ENCODE measurements at places on chromosomes 3 and 15.

DNA sequence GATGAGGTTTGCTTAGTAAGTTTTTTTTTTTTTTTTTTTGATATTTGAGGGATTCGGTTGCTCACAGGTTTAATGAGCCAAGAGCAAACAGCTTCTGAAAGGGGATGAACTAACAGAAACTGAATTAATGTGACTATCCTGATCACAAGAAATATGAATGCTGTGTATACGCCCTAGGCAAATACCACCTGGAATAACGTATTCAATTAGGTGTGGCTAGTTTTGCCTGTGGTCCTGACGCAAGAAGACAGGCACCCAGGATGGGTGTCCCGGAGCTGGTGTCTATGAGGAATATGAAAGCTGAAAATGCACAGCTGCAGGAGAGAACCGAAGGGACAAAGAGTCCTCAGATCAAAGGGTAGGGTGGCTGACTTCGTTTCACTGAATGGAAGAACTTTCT lies 14.6 kb downstream of the LSG1 start:
- no peak for DNase-seq

DNA sequence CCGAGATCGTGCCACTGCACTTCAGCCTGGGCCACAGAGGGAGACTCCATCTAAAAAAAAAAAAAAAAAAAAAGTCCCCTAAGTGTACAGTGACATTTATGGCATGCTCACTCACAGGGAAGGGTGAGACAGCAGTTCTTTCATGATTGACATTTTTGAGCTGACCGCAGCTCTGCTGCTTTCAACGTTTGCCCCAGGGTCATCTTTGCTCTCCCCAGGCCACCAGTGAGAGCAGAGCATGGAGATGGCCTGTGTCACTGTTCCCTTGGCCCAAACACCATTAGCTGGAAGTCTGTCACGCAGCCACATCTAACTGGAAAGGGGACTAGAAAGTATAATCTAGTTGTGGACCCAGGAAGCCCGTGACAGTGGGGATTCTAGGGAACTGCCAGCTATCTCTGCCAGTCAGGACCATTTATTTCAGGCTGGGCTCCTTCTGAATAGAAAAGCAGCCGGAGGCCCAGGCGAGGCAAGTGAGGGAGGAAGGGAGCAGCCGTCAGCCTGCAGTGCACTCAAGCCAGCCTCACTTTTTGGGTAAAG lies 193.4 kb upstream of the HES1 start:
- no peak for DNase-seq

DNA sequence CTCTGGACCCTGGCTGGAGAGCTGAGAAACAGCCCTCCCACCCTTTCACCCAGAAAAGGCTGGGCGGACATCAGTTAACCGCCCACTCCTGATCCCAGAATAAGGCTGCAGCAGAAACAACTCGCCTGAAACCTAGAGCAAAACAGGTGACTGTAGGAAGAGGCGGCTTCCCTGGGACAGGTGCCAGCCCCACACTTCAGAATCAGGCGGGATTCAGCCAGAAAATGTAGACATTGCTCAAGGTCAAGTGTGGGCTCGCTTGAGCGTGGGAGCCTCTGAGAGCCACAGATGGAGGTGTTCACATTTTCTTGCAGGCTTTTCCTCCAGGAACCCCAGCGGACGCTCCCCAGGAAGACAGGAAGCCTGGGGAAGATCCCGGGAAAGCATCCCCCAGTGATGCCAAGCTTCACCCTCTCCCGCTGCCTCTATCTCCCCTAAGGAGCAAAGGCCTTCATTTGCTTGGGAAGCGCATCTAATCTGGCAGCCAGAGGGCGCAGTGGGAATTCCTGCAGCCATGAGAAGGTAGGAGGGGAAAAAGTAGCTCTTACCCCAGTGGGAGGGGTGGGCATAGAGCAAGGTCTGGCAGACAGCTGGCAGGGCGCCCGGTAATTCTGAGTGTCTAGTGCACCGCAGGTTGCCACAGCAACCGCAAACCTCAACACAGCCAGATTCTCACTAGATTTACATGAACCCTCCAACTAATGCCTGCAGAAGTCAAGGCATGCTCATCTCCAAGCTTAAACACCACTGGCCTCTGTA lies 77.7 kb downstream of the OCA2 start:
- DNase-seq: no peak

DNA sequence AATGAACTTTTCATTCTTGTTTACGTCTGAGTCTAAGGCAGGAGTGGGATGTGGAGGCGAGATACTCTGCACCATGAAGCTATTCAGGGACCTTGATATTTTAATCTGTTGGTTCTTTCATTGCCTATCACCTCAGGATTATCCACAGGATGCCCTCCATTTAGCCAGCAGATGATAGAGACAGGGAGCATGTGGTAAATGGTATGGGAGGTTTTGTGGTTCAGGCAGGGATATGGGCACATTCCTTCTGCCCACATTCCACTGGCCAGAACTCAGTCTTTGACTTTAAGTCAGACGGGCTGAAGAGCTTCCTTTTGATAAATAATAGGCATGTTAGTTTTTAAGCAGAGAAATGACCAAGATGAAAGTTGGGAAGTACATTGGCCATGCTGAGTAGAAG lies 548.0 kb upstream of the CCDC54 start:
- DNase-seq: no peak

DNA sequence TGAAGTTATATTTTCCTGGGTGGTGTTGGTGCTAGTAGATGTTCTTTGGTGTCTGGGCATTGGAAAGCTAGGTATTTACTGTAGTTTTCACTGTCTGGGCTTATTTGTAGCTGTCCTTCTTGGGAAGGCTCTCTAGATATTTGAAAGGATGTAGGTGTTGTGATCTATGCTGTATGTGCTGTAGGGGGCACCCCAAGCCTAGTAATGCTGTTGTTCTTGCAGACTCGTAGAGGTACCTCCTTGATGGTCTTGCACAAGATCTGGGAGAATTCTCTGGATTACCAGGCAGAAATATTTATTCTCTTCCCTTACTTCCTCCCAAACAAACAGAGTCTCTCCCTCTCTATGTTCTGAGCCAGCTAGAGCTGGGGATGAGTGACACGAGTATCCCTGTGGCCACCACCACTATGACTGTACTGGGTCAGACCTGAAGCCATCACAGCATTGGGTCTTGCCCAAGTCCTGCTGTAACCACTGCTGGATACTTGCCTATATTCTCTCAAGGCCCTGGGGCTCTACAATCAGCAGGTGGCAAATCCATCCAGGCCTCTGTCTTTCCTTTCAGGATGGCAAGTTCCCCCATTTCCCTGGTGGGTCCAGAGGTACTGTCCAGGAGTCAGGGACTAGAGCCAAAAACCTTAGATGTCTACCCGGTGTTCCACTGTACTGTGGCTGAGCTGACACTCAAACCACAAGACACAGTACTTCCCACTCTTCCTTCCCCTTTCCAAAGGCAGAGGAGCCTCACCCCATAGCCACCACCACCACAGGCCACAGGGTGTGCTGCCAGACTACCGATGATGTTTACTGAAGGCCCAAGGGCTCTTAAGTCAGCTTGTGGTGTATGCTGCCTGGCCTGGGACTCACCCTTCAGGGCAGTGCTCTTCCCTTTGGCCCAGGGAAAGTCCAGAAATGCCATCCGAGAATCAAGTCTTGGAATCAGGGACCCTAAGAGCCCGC lies 195.2 kb upstream of the DPPA4 start:
- DNase-seq: peak; percentile 52

DNA sequence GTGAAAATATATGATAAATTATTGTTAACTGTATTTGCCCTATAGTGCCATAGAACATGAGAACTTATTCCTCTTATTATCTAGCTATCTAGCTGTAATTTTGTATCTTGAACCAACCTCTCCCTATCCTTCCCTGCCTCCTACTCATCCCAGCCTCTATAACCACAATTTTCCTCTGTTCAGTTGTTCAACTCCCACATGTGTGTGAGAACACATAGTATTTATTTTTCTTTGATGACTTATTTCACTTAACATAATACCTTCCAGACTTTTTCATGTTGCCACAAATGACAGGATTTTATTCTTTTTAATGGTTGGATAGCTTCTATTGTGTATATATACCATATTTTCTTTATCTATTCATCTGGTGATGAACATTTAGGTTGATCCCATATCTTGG lies 85.4 kb upstream of the SUCLG2 start:
- no peak for DNase-seq

DNA sequence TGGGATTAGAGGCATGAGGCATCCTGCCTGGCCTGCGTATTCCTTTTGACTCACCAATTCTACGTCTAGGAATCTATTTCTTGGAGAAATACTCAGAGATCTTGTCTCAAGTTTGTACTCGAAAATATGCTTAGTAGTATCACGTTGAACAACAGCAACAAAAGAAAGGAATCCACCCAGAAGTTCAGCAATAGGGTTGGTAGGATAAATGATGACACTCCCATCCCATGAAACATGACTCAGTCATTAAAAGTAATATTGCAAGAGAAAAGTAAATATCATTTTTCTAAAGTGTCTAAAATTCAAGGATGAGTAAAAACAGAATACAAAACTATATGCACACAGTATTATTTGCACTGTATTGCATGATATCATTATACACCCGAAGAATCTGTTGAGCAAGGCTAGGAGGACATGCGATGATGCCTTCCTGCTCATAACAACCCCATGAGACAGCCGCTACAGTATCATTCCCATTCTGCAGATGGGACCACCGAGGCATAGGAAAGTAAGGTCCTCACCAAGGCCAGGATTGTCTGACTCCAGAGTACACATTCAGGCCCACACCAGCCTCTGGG lies 61.5 kb downstream of the SLC6A1 start:
- no peak for DNase-seq

DNA sequence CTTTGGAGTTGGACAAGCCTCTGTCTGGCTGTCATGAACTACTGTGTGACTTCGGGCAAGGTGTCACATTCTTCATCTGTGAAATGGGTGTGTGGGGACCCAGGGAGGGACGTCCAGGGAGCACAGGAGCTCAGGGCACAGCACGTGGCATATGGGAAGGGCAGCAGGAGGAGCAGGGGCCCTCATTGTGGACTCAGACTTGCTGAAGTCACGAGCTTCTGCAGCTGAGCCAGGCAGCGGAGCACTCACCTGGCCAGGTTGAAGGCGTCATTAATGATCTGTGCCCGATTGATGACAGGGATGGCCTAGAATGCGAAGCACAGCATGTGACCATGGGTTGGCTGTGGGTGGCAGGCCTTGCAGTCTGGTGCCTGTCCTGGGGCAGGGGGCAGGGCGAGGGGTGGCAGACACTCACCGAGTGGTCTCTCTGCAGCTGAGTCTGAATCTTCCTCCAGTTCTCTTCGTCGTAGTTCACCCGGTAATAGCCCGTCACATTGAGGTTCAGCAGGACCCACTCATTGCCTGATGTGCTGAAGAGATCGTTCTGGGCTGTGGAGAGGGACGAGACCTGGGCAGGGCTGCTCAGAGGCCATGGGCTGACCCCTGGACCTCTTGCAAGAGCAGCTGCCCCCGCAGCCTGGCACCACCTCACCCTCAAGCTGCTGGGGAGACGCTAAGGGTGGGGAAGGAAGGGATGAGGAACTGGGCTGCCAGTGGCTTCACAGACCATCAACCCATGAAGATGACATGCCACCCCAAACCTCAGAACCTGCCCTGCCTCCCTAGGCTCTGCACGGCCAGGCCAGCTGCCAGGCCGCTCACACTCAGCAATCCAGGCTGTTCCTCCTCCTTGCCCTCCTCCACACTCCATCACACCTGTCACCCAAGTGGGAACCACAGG lies 15.4 kb downstream of the ANPEP start:
- DNase-seq: no peak

- no peak for DNase-seq
Measured at GRCh38 chr3:117706756-117707155, 997.2 kb downstream of the TUSC7 start.

Data from CD4-positive, alpha-beta T cell treated with Interleukin-21 for 1 hour (primary cell).